ENCODE measurements at places on chromosomes 16 and 17. TPM values are rescaled to one million over a fixed set of nuclear protein-coding genes. Genes with fewer than 3 reads are reported as not detected.

GRCh38 chr16:86095131-86095752 is 196.3 kb downstream of the IRF8 start:
- DNase-seq = no peak

GRCh38 chr17:353213-353837 is 718 bp upstream of the RPH3AL start:
- no peak for DNase-seq

Gene CYB5B
- 41.7 TPM for total RNA-seq

GRCh38 chr17:21687136-21687953 is 5.0 kb upstream of the KCNJ18 start:
- no peak for DNase-seq

- no peak for DNase-seq
These were observed 5.4 kb upstream of the BBS2 start for GRCh38 chr16:56525236-56525635.

Gene C16orf86
- 3.1 TPM for total RNA-seq

DNA sequence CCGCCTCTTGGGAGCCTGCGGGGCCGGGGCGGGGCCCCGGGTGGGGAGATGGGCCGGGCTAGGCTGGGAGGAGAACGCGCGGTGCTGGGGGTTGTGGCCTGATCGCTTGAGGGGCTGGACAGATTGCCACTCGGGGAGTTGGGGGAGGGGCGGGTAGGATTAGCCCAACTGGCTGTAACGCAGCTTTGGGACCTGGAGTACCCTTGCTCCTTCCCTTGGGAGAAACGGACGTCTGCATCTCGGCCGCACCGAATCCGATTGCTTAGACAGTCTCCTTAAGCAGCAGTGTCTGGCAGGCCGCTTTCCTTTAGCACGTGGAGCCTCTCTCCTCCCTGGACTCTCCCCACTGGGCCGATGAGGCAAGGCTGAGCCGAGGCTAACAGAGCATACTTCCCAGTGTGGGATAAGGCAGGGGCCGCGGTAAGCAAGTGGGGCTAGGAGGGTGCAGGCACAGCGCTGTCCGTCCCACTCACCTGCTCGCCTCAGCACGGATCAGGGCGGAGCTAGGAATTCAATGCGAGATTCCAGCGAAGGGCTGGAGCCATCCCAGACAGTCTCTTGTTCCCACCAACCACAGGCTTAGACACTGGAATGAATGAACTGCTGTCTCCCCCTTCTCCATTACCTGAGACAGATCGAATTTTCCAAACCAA is 540 bp upstream of the ACLY start:
- no peak for DNase-seq

GRCh38 chr16:54242199-54242598 is 44.4 kb downstream of the IRX3 start:
- DNase-seq = no peak

Gene TCAP
- total RNA-seq = 0.44 TPM

DNA sequence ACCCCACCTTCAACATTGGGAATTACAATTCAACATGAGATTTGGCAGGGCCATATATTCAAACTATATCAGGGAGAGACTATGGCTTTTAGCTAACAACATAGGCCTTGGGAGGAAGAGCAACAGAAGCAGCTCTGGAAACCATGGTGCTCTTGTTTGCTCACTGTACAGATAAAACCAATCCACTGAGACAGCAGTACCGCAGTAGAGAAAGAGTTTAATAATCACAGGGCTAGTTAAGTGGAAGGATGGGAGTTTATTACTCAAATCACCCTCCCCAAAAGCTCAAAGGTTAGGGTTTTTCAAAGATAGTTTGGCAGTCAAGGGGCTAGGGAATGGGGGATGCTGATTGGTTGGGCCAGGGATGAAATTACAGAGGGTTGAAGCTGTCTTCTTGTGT is 52.7 kb upstream of the CRHR1 start:
- no peak for DNase-seq

Gene DHX58
- 3.9 TPM for total RNA-seq

DNA sequence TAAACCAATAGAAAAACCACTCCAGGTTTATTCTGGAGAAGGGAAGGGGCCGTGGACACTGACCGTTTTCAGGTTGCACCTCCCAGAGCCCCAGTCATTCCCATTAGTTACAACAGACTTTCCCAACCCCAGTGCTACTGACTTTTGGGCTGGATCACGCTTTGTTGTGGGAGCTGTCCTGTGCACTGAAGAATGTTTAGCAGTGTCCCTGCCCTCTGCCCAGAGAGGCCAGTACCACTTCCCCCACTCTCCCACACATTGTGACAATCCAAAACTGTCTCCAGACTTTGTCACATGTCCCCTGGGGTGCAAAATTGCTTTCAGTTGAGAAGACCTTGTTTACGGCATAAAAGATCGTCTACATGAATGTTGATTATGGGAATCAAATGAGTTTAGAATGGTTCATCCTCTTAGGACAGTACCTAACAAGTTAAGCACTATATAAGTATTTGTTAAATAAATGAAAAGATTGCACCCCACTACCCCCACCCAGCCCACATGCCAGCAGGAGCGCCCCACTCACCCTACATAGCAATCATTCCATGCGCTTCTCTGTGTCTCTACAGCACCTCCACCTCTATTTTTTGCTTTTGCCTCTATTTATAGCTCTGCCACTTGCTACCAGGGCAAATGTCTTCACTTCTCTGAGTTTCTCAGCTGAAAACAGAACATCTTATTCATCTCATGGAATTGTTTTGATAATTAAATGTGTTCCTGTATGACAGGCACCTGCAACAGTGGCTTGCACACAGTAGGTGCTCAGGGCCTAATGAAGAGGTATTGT is 104.9 kb downstream of the AXIN2 start:
- DNase-seq = no peak

Gene MYOCD
- 3.8 TPM for total RNA-seq

Gene SP6
- total RNA-seq = 5.3 TPM

Gene DPEP3
- total RNA-seq = not detected

DNA sequence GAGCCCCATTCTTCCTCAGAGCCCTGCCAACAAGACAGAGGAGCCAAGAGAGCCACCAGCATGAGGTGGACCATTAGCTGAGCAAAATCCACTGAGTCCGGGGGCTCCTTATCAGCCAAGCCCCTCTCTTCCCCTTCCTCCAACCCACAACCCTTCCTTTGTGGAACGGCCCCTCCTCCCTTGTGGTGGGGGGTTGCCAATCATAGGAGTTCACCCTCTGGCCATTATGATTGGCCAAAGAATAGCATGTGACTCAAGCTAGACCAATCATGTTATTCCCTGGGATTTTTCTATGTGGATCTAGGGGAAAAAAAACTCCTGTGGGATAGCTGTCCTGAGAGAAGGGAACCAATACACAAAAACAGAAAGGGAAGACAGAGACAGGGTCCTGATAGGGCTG is 120.5 kb downstream of the C16orf95 start:
- DNase-seq = no peak

- DNase-seq = no peak
These were observed 1.1 kb downstream of the MAPK3 start for GRCh38 chr16:30121741-30122571.

- DNase-seq = no peak
These were observed 3.2 kb downstream of the TSR3 start for GRCh38 chr16:1348441-1348840.

Gene C16orf92
- total RNA-seq = not detected

- no peak for DNase-seq
These were observed 2.6 kb downstream of the MAP2K3 start for GRCh38 chr17:21286909-21287702.

Gene OSGIN1
- total RNA-seq = 27.6 TPM

GRCh38 chr17:12731839-12732238 is 57.5 kb upstream of the ARHGAP44 start:
- no peak for DNase-seq

GRCh38 chr16:3580686-3581085 is 3.5 kb upstream of the NLRC3 start:
- no peak for DNase-seq

Gene PHAF1
- total RNA-seq = 22.5 TPM

- no peak for DNase-seq
These were observed 2.5 kb upstream of the ABCC12 start for GRCh38 chr16:48158296-48158695.

DNA sequence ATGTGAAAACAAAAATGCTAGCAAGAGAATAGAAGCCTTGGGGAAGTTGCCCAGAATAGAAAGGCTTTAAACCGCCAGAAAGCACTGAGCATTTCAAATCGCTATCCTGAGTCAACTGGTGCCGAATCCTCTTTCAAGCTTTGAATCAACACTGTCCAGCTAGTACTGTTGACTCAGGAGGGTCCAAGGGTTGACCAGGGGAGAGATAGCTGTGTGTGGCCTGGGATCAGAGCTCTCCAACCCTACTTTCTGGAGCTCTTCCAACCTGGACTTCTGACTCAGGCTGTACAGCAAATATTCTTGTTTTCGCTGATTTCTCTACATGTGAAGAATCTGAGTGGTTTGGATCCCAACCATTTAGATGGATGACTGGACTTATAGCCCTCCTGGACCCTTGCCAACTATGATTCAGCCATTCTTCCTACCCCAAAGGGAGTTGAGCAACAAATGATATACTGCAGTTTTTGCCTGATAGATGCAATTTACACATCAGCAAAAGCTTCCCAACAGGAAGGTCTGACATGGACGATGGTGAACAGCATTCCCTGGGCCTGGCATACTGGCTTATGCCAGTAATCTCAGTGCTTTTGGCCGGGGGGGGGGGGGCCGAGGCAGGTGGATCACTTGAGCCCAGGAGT is 154.0 kb upstream of the SDK2 start:
- DNase-seq = no peak

DNA sequence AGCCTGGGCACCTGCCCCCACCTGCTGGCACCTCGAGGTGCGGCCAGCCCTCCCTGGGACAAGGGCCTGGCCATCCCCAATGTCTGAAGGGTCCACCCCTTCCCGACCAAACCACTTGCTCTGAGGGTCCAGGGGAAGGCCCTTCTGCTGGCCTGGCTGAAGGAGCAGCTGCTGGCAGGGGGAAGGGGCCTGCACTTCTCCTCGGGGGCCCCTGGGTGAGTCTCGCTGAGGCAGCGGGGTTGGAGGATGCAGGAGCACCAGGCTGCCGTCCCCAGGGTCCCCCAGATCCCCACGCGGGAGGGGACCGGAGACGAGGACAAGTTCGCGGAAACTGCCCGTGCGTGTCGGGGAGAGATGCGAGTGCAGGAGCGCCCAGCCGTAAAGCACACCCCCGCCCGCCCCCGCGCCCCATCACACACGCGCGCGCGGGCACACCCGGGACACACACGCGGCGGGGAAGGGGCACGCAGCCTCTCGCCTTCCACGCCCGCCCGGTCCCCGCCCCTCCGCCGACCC is 725 bp upstream of the CACNA1H start:
- no peak for DNase-seq

Gene KRT36
- total RNA-seq = not detected

Gene MYH13
- total RNA-seq = not detected

Gene CD7
- total RNA-seq = 4.4 TPM

DNA sequence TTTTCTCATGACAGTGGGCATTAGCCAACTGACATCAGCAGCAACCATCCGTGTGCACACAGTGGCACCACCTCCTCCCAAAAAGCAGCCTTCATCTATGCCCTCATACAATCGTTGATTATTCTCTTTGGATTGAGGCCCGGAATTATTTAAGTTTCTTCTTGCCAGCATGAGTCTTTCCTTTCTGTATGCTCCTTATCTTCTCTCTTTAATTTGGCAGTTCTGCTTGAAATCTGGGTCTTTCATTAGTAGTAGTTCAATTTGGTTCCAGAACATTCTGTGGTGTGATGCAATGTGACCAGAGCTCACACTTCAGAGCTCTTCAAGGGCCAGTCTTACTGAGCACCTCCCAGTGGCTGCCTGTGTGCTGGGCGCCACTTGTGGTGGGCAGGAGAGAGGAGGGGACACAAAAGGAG is 52.2 kb upstream of the STH start:
- DNase-seq = no peak

Gene RABEP1
- total RNA-seq = 19.7 TPM

GRCh38 chr17:80984749-80985148 is 6.9 kb upstream of the CHMP6 start:
- DNase-seq = no peak

DNA sequence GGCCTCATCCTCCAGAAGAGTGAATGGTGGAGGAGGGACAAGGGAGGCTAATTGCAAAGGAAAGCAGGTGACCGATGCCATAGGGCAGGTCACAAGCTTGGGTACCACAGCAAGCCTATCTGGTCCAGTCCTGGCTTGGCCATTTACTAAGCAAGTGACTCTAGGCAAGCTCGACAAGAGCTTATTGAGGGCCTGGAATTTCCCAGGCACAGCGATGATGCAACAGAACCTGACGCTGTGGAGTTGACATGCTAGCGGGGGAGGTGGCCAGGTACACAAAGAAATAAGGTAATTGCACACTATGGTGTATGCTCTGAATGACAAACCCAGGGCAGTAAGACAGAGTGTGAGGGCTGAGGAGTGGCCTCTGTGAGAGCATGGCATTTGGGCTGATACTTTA is 98.5 kb downstream of the PGS1 start:
- no peak for DNase-seq

- no peak for DNase-seq
These were observed 16.8 kb downstream of the AMFR start for GRCh38 chr16:56408379-56409098.

DNA sequence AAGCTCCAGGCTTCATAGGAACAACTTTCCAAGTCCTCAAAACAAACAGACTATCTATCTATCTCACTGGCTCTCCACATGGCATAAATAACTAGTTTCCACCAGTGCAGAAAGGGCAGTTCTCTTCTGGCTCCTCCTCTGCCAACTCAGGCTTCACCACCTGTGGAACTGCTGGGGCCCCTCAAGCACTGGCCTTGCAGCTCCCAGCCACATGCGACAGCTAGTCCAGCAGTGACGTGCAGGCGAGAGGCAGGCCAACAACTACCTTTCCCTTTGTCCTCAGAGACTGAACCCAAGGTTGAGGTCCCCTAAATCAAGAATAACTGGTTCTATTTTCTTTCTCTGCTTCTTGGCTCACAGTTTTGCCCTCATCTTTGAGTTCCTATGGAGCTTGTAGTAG is 137.6 kb downstream of the AATF start:
- no peak for DNase-seq
